ENCODE measurements at places on chromosomes 5 and 9. TPM values are rescaled to one million over a fixed set of nuclear protein-coding genes. Genes with fewer than 3 reads are reported as not detected.

DNA sequence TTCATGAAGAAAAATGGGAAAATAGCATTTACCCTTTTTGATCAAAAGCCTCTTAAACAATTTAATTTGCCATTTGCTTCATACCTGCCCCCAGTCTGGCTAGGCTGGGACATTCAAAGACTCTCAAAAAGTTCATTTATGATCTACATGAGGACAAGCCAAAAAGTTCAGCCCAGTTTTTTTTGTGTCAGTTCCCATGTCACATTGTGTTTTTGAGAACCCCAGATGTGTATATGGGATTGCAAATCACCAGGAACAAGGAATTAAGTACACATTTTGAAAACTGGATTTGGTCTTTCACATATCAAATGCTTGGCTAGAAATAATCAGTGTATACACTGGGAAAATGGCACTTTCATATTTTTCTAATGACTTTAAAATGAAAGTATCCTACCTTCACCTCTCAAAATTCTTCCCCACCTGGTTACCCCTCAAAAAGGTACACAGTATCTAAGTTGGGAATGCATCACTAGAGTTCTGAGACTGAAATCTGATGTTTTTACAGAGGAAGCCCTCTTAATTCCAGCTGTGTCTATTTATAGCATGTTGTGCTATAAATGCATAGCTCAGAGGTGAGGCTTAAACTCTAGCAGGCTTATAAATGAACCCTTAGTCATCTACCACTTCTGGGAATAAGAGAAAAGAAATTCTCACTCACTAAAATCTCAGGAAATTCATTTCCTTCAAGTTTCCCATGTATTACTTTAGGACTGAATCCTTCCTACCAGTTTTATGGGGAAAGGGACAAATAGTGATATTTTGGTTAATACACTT, 9.3 kb downstream of the STOM start:
- no peak for DNase-seq

- DNase-seq = no peak
Measured at GRCh38 chr9:21392270-21392669, 7.1 kb upstream of the IFNA2 start.

DNA sequence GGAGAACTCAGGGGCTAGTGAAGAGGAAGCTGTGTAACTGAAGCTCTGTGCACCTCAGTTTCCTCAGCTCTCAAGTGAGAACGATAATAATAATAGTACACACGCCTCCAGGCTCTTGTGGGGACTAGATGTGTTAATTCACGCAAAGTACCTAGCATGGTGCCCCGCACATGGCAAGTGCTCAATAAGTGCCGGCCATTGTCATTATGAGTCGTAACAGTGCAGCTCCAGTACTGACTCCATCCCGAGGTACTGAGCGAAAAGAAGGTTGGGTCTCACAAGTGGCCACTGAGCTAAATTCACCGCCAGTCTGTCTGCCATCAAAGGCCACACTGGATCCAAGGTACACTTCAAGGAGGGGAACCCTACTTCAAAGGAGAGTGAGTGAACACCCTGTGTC, 40.4 kb downstream of the MED27 start:
- DNase-seq = no peak

The GRIN1 gene
- polyA plus RNA-seq = 0.12 TPM

The FBP2 gene
- polyA plus RNA-seq = 2.0 TPM

- DNase-seq = no peak
Measured at GRCh38 chr9:82492274-82492673, 503.7 kb downstream of the SPATA31D1 start.

GRCh38 chr5:80644900-80645299, 9.6 kb upstream of the MSH3 start:
- no peak for DNase-seq
